ENCODE measurements at places on chromosomes 2 and 18. TPM values are rescaled to one million over a fixed set of nuclear protein-coding genes. Genes with fewer than 3 reads are reported as not detected.

LAMA3 gene
- 19.1 TPM for total RNA-seq

SERPINB11 gene
- not detected for total RNA-seq

GAD1 gene
- total RNA-seq: 0.28 TPM

CACNB4 gene
- 1.1 TPM for total RNA-seq

IL1R1 gene
- total RNA-seq: 193 TPM

ASXL3 gene
- total RNA-seq: 0.43 TPM

FAP gene
- 148 TPM for total RNA-seq

NOSTRIN gene
- total RNA-seq: 0.09 TPM

TMEM17 gene
- 1.8 TPM for total RNA-seq

LGALSL gene
- 3.8 TPM for total RNA-seq

GREB1 gene
- 1.3 TPM for total RNA-seq

CTNNA2 gene
- total RNA-seq: not detected
